RPMI8226 (cell line): ENCODE measurements at places on chromosomes 3 and 15.

- no peak for DNase-seq
Observed at GRCh38 chr3:171309906-171310359, 150.3 kb downstream of the TNIK start.

DNA sequence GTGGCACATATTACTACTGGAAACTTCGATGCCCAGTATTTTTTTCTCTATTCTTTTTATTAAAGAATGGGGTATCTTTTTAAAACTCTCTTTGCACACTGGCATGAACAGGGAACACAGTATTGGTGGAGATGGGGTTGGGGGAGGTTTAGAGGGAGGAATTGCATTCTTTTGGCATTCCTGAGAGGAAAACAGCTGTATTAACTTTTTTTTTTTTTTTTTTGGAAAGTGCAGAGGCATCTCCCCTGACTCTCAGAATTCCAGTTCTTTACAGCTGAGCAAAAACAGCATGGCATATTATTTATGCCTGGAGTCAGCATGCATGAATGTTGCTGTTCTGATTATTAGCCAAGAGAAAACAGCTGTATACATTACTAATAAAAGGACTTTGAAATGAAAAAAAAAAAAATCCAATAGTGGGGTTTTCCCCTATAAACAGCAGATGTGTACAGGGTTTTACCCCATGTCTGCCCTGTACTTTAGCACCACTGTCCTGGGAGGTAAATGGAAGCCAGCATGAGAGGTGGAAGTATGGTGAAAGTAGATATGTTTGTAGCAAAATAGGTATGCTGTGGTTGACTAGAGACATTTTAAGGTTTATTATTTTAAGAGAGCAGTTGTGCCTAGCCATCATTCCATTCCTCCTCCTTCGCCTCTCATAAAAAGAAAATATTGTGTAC lies 132.2 kb downstream of the FNDC3B start:
- DNase-seq: no peak

DNA sequence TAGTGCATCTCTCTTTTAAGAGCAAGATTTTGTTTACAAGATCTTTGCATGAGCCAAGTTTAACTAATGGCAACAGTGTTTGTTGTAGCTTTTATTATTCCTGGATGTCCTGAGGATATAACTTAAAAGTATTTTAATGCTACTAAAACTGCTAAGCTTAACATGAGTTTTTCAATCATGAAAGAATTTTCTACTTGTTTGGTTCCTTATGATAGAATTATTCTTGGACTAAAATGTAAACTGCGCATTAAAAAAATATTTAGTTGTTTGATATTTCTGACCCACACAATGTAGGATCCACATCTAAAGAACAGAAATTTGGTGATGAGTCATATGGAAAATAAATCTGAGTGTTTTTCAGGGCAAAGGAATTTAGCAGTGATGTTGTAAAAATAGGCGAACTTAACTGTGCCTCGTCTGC lies 70.8 kb downstream of the RAP2B start:
- DNase-seq: no peak

DNA sequence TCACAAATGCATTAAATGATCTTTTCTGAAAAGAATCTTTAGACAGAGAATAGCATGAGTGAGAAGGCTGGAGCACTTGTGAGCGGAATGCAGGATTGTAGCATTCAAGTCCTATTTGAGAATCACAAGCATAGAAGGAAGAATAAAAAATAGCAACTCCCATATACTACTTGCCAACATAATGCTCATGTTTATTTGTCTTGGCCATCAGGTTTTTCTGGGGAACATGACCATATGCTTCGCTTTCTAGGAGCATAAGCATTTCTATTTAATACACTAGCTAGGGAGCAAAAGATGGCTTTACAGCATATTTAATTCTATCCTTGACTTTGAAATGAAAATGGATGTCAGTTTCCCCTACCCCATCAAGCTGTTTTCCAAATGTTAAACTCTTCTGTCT lies 170.3 kb upstream of the MITF start:
- DNase-seq: no peak

DNA sequence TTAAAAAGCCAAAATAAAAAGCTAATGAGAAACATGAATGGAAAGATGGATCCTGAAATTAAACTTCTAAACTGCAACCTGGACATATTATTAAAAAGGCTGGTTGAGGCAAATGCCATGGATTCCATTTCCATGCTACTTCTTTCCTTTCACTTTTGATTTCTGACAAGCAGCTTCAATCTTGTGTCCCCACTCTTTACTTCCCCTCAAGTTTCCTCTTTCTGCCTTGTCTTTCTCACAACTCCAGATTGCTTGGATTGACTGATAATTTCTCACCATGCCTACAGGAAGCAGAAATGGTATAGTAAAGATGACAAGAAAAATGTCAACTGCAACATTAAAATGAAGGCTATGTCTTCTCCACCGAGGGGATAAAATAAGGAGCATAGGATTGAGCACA lies 1136.7 kb downstream of the TUSC7 start:
- no peak for DNase-seq

GRCh38 chr3:65778968-65779367 lies 259.8 kb downstream of the MAGI1 start:
- no peak for DNase-seq

- DNase-seq: no peak
Observed at GRCh38 chr3:133945381-133946095, 49.9 kb upstream of the RAB6B start.

DNA sequence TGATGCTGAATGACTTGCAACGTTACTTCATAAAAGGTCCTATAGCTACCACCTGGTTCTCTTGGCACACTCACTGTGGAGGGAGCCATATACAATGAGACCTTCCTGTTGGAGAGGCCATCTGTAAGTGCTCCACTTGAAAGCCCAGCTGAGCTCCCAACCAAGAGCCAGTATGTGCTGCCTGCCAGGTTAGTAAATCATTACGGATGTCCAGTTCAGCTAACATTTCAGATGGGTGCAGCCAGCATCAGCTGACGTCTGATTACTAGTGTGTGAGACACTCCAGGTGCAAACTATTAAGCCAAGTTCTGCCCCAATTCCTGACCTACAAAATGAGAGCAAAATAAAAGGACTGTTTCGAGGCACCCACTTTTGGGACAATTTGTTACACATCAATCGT lies 274.4 kb upstream of the ROBO2 start:
- no peak for DNase-seq

- DNase-seq: peak; percentile 35
Observed at GRCh38 chr3:11078826-11079515, 75.3 kb upstream of the HRH1 start.

DNA sequence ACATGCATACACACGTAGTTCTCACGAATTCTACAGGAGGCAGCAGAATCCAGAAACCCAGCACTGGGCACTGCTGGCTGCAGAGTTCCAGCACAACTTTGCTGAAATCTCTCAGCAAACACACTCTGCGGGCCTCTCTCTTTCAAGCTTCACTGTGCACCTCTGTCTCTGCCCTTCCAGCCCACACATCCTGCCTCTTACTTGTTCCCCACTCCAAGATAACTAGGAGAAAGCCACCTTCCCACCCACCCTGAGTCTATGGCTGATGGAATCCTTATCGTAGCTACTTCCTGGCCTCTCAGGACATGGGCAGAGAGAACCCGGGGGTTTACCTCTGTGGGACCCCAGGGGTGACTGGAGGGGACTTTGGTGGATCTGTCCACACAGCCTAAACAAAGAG lies 11.9 kb downstream of the ANP32A start:
- no peak for DNase-seq

- peak; percentile 6 for DNase-seq
Observed at GRCh38 chr3:71487418-71487817, 96.1 kb downstream of the FOXP1 start.

DNA sequence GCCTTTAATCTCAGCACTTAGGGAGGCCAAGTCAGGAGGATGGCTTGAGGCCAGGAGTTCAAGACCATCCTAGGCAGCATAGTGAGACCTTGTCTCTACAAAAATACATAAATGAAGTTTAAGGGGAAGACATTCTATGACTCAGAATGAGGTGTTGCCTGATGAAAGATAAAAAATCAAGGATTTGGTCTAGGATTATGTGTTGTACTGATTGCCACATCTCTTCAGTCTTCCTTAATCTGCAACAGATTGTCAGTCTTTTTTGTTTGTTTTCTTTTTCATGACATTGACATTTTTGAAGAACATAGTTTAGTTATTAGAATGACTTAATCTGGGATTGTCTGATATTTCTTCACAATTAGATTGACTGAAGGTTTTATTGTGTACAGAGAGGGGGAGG lies 26.3 kb upstream of the DPPA4 start:
- DNase-seq: no peak

DNA sequence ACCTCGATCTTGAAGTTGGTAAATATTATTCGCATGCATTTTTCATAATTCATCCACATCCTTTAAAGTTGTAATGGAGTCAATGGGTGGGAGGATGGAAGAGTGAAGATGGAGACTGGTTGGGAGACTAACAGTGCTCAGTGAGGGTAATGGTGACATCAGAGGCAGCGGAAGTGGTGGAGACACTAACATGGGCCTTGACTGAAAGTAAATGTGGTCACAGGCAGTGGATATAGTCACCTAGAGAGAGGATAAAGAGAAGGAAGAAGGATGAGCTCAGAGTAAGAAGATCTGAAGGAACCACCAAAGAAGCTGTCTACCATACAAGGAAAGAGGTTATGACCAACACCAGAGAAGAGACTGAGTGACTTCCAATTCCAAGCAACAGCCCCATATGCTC lies 281.6 kb upstream of the STT3B start:
- DNase-seq: no peak

GRCh38 chr15:93042691-93043378 lies 46.2 kb downstream of the RGMA start:
- DNase-seq: no peak

DNA sequence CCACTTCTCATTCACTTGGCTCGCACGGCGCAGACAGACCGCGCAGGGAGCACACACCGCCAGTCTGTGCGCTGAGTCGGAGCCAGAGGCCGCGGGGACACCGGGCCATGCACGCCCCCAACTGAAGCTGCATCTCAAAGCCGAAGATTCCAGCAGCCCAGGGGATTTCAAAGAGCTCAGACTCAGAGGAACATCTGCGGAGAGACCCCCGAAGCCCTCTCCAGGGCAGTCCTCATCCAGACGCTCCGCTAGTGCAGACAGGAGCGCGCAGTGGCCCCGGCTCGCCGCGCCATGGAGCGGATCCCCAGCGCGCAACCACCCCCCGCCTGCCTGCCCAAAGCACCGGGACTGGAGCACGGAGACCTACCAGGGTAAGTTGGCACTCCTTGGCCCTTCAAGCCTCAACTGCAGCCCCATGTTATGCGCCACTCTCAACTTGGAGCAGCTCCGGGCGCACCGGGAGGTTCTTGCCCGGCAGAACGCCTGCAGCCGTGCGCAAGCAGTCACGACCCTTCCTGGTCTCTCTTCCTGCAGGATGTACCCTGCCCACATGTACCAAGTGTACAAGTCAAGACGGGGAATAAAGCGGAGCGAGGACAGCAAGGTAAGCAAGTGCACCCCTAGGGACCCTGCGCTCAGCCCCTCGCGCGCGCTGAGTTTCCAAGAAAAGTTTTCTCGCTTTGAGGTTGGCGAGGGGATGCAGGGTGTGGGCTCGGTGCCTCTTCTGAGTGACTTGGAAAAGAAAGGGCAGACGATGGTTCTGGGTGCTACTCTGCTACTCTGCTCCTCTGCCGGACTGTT lies at the start of gene BHLHE40:
TSS of gene BHLHE40 (plus strand) at position 10 of the 801 bp plus-strand sequence. CDS start at position 292, 282 bp downstream.
- no peak for DNase-seq
